ENCODE measurements at places on chromosomes 3 and 15.

- no peak for DNase-seq
These were observed 984.8 kb downstream of the FHIT start for GRCh38 chr3:60266444-60266843.

- no peak for DNase-seq
These were observed 12.0 kb upstream of the C3orf80 start for GRCh38 chr3:160213191-160213590.

DNA sequence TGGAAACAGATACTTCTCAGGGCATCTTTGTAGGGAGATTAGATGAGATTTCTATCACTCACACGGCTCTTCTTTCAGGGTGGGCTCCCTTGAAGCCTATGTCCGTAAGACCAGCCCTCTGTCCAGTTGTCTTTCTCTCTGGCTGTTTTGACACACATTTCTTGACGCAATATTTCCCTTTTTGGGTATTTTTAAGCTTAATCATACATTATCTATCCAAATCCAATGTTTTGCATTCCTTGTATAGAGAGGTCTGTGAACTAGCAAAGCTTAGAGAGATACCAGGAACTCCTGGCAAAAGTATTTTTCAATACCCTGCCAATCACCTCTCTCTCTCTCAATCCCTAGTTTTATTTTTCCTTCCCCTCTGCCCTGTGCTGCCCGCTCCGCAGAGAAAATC lies 79.3 kb downstream of the EOMES start:
- no peak for DNase-seq

DNA sequence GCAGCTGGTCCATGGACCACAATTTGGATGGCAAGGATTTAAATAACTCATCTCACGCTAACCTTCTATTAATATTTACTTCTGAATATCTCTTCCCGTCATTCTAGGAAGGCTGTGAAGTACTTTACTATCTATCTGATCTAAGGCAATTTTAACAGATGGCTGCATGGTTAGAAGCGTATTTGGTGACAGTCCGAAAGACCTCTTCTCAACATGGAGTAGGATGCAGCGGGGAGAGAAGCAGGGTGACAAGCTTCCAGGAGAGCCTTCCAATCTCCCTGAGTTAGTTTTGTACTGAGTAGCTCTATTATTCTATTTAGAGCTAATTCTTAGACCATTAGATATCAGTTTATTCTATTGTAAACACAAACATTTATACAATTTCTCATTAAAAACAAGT lies 309.4 kb downstream of the PLCL2 start:
- DNase-seq, result no peak

- no peak for DNase-seq
These were observed 49.3 kb downstream of the CCNB2 start for GRCh38 chr15:59154243-59154642.

DNA sequence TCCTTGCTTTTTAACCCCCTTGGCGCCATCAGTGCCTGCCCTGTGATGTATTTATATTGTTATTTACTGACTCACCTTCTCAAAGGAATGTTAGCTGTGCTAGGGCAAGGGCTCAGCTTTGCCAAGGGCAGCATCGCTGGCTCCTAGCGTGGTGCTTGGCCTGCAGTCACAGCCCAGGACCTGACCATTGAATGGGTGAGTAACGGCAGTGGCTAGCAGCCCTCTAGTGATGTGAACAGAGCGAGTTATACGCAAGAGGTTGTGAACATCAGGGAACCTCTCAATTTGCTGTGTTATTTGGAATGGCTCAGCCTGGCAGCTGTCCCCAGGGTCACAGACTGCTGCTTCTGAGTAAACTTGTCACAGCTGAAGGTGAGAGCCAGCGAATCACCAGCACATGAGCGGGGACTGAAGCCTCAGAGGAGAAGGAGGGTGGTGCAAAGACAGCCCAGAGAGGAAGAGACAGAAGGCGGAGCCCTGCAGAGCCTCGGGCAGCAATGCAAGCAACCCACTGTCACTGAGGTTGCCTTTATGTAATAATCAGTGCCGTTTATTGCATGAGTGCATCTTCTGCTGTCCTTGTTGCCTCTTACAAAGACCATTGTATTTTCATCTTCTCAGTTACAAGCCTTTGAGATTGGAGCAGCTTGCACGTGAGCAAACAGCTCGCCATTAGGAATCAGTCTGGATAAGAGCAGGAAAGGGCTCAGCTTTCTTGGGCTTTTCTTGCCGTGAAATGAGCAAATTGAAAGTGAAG lies 158.3 kb downstream of the SLCO3A1 start:
- DNase-seq, result no peak

- no peak for DNase-seq
These were observed 2.2 kb downstream of the SLC12A6 start for GRCh38 chr15:34335176-34336032.

DNA sequence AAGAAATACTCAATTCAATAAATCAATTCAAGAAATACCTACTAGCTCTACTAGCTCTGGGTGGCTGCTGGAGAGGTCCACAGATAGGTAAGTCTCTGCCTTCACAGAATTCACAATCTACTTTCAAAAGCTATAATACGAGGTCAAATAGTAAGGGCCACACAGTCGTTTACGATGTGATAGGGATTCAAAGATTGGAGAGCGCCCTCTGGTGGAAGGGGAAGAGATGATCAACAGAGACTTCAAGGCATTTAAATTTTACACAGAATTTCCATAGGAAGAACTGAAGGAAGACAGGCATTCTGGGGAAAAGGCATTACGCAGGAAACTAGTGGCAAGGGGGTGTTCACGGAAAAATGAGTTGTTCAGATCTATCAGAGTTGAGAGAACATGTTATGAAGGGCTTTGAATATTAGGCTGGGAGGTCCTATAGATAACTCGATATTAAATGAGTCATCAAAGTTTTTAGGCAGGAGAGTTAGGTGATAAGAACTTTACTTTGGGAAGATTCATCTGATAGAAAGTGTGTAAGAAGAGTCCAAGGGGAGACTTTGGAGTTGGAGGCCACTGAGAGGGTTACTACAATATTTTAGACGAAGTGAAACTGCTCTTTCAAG lies 128.8 kb downstream of the FRMD5 start:
- DNase-seq, result no peak

GRCh38 chr3:4642611-4643010 lies 149.5 kb downstream of the ITPR1 start:
- no peak for DNase-seq

- DNase-seq, result no peak
These were observed 24.1 kb upstream of the MRPL3 start for GRCh38 chr3:131526801-131527347.

DNA sequence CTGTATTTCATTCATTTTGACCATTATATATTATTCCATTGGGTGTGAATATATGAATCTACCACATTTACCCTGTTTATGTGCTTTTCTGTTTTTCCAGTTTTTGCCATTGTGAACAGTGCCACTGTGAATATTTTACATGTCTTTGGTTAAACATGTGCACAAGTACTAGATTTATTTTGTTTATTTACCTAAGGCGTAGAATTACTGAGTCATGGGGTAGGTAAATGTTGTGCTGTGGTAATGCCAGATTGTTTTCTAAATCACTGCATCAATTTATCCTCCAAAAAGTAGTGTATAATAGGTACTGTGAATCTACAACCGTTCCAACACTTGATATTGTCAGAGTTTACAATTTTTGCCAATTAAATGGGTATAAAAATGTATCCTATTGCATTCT lies 362.1 kb upstream of the AGTR1 start:
- DNase-seq, result no peak

GRCh38 chr15:94097552-94097951 lies 133.8 kb upstream of the MCTP2 start:
- no peak for DNase-seq

- DNase-seq, result no peak
These were observed 3.5 kb upstream of the AHSG start for GRCh38 chr3:186609247-186609868.
